ENCODE measurements at places on chromosomes 3 and 15.

GRCh38 chr3:167762296-167762695, 26.8 kb downstream of the SERPINI1 start:
- no peak for DNase-seq

DNA sequence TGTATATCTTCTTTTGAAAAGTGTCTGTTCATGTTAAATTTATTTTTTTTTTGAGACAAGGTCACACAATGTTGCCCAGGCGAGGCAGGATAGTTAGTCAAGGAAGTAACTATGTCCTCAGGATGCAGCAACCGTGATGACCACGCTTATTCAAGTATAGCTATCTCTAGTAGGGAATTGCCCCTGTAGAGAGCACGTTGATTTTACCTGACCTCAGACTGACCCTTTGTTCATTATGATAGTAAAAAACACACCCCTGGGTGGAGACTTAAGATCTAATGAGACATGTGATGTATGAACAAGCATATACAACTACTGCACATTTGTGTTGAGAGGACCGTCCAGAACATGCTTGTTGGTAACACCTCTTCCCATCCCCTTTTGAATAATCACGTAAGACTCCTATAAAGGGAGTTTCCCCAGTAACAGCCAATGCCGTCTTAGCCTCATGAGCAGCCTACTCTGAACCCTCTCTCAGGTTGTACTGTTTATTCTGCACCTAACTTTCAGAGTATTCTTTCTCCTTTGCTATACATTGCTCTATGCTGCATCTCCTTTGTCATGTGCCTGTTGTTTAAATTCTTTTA, 32.9 kb downstream of the ZNF621 start:
- DNase-seq, result no peak

DNA sequence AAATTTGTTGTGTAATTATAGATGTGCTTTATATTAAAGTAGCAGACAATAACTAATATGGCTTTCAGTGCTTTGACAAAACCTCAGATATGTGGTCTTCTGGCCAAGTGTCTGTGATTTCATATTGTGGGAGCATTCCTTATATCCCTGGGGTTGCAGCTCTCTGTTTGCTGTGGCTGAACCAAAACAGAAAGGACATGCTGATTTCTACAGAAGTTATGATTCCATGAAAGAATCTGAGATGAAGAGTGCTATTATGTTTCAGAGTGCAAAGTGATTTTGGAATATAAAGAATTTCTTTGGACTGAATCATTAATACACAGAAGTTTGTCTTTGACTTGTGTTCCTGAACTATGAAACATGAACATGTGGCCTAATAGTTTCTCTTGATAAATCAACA, 36.5 kb downstream of the CDV3 start:
- DNase-seq, result peak; percentile 41

GRCh38 chr15:53038655-53038941, 248.5 kb upstream of the ONECUT1 start:
- no peak for DNase-seq

- no peak for DNase-seq
These were observed 56.1 kb upstream of the MCF2L2 start for GRCh38 chr3:183484431-183485075.

- DNase-seq, result no peak
These were observed 24.0 kb upstream of the LIPC start for GRCh38 chr15:58407778-58408177.

DNA sequence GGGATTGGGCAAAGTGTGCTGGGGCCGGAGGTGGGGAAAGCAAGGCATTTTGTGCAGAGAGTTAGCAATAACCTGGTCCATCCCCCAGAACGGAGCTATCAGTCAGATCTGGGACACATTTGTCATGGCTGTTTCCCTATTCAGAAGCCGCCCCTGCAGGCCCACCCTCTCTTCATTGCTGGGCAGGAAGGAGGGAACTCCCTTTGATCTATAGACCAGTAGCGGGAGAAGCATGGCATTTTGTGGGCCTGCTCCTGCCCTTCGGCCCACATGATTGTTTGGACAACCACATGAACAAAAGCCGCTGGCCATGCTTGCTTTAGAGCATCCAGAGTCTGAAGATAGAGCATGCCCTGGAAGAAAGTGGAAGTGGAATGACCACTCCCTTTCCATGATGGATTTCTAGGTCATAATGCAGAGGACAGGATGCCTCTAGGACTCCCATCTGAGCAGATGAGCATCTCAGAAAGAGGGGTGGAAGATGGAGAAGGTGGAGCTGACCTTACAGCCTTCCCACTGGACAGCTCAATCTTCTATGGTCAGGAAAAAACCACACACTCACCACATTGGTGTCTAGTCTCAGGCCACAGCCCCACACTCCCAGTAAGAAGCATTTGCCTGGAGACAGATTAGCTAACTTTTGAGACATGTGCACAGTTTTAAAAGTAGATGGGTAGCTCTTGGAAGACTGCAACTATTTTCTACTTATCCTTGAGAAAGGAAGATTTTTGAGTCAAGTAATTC, 11.9 kb upstream of the LRTM1 start:
- no peak for DNase-seq

GRCh38 chr3:153051427-153052095, 110.5 kb upstream of the RAP2B start:
- peak; percentile 86 for DNase-seq

GRCh38 chr3:133693821-133694220, 32.1 kb upstream of the TOPBP1 start:
- DNase-seq, result no peak

- peak; percentile 17 for DNase-seq
These were observed 92.0 kb downstream of the SNRK start for GRCh38 chr3:43378066-43378935.

GRCh38 chr3:100033903-100034471, 80.3 kb downstream of the FILIP1L start:
- peak; percentile 95 for DNase-seq

DNA sequence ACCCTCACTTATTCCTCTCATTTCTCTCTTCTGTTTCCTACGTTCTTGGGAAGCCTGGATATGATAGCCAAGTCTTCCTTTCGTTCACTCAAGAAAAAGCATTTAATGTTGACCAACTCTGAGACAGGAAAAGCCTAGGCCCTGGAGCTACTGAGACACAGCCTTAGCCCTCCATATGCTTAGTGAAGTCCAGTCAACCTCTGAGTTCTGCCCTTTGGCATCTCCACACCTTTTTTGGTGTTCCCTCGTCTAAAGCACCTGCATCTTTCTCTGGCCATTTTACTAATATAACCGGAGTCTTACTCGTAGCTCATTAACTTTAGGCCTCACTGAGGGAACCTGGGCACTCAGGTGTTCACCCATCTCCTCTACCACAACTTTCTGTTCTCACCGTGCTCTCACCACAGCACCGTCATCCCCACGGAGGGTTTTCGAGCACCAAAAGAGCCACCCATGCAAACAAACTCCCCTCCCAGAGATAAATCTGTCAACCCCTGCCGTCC, 632 bp downstream of the MTHFS start:
- DNase-seq, result no peak

DNA sequence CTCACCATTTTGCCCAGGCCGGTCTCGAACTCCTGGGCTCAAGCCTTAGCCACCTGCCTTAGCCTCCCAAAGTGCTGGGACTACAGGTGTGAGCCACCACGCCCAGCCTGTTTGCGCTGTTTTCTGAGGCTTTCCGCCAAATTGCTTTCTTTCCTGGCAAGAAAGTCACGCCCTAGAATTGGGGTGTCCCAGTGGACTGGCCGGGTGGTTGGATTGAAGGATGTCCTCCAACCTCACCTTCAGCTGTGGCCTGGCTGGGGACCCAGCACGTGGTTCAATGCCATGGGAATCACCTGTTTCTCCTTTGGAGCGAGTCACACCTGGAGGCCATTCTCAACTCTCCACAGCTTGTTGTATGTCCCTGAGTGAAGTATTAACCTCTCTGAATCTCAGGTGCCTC, 5.8 kb upstream of the ANKDD1A start:
- no peak for DNase-seq

DNA sequence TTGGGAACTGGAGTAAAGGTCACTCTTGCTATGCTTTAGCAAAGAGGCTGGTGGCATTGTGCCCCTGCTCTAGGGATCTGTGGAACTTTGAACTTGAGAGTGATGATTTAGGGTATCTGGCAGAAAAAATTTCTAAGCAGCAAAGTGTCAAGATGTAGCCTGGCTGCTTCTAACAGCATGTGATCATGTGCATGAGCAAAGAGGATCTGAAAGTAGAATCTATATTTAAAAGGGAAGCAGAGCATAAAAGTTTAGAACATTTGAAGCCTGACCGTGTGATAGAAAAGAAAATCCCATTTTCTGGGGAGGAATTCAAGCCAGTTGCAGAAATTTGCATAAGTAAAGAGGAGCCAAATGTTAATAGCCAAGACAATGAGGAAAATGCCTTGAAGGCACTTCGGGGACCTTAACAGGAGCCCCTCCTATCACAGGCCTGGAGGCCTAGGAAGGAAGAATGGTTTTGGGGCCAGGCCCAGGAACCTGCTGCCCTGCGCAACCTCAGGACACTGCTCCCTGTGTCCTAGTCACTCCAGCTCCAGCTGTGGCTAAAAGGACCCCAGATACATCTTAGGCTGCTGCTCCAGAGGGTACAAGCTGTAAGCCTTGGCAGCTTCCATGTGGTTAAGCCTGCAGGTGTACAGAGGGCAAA, 212.2 kb upstream of the LINGO1 start:
- no peak for DNase-seq

DNA sequence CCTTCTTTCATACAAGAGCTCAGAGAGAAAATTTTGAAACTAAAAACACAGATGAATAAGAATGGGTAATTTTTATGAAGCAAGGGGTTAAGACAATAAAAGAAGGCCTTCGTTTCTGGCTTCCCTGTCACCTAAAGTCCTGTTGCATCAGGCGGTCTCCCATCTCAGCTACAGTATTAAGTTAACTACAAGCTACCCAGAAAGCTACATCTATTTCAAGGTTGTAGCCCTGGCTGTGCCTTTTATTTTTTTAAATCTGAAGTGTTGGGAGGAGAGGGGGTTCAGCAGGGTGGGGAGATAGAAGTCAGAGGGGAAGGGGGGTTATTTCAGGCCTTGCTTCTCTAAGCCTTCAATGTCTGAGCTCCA, 183.3 kb downstream of the TPRG1 start:
- DNase-seq, result no peak

DNA sequence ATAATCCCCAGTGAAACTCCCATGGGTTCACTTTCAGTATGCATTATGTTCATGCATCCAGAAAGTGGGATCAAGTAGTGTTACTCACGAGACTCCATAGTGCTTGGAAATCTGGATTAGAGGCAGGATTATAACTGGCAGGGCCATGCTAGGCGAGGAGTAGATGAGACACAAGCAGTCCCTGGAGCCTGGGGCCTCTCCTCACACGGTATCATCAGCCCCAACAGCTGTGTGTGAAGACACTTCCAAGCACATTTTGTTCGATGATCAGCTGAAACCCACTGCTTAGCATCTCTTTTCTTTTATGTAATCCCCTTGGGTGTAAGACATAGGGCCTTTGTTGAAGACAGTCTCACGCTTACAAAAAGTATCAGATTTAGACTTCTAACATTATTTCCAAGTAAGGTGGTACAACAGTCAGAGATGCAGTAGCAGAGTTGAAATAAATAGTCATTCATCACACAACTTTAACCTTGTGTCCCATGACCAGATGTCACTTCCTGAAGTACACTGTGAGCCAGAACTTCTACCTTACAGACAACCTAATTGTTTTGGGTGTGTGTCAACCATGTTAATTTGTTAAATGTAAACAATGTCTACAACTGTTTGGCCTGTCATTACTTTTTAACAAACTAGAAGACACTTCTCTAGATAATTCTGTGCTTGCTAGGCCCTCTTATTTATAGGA, 116.9 kb downstream of the GADL1 start:
- DNase-seq, result no peak

DNA sequence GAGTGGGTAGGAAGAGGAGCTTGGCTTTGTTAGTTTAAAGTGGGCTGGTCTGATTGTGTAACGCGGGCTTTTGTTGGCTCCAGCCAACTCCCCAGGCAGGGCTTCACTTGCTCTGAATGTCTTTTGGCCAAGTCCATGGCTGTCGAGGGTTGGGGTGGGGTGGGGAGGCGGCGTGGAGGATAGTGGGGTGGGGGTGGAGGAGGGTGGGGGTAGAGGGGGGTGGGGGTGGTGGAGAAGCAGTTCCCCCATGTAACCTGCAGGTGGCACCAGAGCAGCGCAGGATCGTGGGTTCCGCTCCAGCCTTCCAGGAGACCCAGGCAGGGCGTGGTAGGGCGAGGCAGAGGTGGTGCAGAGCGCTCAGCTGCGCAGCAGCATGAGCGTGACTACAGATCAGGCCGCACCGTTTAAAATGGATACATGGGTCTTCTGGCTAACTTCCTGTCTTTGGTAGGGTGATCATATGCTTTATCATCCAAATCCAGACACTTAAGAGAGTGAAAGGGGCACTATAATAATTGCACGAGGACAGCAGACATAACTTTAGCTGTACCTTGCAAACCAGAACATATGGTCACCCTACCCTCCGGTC, 28.3 kb downstream of the GOLGA6A start:
- peak; percentile 89 for DNase-seq

DNA sequence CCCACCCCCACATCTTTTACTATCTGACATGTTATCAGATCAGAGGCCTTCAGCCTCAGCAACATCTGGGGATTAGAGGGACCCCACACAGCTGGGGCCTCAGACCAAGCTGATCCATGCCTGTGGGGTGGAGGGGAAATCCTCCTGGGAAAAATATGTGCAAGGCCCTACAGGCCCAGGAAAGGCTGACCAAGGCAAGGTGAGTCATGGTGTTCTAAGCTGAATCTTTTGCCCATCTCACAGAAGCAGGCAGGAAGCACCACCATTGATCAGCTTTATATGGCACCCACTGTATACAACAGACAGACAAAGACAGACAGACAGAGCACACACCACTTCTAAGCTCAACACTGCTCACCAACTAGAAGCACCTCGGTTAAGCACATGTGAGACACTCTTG, 12.4 kb upstream of the PARP6 start:
- no peak for DNase-seq

GRCh38 chr15:31178705-31179104, 77.2 kb upstream of the TRPM1 start:
- DNase-seq, result no peak

GRCh38 chr3:58924578-58924977, 125.2 kb downstream of the CFAP20DC start:
- DNase-seq, result peak; percentile 38

- no peak for DNase-seq
These were observed 63.9 kb upstream of the GATA2 start for GRCh38 chr3:128556907-128557306.

Data from fibroblast of skin of abdomen (primary cell).